ENCODE measurements at places on chromosomes 7 and 10.
A peak's percentile ranks its signal among the peaks of the same experiment; 100 is the strongest.

DNA sequence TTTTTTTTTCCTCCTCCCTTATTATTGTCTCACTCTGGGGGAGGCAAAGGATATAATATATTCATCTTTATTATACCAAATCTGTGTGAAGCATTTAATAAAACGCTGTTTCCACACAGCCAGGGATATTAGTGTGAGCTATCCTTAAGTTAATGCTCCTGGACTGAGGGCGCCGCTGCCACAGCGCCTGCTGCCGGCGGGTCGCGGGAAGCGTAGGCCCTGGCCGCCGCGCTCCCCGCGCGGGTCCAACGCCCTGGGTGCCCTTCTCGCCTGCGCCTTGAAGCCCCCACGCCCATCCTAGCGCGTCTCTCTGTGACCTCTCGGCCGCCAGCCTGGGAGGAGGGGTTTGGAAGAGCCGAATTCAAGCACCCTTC lies 9.5 kb upstream of the LBX1 start:
- peak; percentile 63 for ATAC-seq

DNA sequence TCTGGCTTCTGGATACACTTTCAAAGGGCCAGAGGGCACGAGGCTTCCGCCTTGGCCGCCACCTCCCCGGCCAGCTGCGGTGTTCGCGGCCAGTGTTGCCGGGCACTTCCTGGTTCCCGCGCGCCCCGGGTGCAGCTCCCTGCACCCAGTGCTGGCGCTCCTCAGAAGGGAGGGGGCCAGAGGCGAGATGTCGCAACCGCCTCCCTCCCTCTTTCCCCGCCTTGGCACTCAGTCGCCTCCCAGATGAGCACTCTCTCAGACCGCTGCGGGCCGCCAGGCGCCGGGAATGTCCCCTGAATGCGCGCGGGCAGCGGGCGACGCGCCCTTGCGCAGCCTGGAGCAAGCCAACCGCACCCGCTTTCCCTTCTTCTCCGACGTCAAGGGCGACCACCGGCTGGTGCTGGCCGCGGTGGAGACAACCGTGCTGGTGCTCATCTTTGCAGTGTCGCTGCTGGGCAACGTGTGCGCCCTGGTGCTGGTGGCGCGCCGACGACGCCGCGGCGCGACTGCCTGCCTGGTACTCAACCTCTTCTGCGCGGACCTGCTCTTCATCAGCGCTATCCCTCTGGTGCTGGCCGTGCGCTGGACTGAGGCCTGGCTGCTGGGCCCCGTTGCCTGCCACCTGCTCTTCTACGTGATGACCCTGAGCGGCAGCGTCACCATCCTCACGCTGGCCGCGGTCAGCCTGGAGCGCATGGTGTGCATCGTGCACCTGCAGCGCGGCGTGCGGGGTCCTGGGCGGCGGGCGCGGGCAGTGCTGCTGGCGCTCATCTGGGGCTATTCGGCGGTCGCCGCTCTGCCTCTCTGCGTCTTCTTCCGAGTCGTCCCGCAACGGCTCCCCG lies at the start of gene FFAR4:
Gene FFAR4, plus strand, starts transcription at position 231 of the 842 bp plus-strand sequence. Its CDS starts 56 bp downstream, at position 287.
- ATAC-seq, result no peak

DNA sequence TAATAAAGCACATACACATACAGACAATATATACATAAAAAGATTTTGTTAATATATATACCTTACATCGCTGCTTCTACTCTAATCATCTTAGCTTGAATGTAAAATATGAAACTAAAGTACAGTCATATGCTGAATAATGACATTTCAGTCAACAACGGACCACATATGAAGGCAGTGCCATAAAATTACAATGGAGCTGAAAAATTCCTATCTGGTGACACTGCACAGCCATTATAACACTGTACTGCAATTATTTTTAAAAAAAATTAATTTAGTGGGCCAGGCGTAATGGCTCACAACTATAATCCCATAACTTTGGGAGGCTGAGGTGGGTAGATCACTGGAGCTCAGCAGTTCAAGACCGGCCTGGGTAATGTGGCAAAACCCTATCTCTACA lies 122.3 kb downstream of the JMJD1C start:
- no peak for ATAC-seq

DNA sequence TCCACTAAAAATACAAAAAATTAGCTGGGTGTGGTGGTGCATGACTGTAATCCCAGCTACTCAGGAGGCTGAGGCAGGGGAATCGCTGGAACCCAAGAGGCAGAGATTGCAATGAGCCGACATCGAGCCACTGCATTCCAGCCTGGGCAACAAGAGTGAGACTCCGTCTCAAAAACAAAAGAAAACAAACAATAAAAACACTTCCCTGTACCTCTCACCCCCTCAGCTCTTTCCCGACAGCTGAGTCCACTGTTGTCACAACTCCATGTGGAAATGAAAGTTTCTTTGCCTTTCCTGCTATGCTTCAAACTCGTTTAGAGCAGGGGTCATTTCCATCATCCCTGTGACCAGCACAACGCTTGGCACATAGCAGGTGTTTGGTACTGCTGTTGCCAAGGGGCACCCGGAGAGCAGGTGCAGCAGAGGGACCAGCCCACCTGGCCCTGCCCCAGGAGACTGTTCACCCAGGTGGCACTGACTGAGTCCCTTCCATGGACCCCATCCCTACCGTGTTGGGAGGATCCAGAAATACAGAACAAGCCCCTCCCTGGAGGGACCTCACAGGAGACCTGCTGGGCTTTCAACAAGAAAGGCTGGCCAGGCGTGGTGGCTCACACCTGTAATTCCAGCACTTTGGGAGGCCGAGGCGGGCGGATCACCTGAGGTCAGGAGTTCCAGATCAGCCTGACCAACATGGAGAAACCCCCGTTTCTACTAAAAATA lies 4.9 kb downstream of the TMEM130 start:
- no peak for ATAC-seq

GRCh38 chr7:101234636-101235035 lies 3.0 kb downstream of the CLDN15 start:
- no peak for ATAC-seq

DNA sequence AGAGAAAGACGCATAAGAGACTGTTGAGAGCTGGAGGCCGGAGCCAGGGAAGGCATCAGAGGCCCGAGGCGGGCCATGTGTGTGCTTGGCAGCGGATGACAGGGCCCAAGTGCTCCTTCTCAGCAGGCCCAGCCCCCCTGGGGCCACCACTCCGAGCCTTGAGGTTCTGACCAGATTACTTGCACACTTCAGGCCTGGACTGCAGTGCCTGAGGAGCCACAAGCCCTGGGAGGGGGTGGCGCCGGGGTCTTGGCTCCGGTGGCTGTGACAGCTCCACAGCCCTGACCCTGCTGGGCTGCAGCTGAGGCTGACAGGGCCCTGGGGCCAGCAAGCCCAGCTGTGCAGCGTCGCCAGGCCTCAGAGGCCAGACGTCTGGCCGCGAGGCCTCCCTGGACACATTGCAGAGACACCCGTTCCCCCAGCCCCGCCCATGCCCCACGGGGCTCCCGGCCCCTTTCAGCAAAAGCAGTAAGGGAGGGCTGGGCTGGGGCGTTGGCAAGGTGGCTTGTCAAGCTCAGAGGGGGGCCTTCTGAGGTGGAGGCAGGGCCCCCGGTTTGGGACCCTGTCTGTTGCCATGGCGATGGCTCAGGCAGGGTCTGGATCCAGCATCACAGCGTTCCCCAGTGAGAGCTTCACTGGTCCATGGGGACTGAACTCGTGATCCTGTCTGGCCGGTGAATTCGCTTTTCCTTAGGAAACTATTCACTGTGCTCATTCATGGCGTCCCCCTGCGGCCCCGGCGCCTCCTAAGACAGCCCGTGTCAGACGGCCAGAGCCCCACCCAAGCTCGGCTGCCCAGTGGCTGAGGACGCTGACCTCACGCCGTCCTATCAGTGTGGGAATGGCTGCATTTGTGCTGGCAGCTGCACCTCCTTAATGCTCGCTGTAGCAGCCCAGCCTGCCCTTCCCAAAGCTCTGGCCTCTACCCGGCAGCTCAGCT lies 5.7 kb downstream of the ELN start:
- ATAC-seq, result no peak

- ATAC-seq, result peak; percentile 31
These were observed 41.5 kb upstream of the PRKCQ start for GRCh38 chr10:6621536-6621935.

DNA sequence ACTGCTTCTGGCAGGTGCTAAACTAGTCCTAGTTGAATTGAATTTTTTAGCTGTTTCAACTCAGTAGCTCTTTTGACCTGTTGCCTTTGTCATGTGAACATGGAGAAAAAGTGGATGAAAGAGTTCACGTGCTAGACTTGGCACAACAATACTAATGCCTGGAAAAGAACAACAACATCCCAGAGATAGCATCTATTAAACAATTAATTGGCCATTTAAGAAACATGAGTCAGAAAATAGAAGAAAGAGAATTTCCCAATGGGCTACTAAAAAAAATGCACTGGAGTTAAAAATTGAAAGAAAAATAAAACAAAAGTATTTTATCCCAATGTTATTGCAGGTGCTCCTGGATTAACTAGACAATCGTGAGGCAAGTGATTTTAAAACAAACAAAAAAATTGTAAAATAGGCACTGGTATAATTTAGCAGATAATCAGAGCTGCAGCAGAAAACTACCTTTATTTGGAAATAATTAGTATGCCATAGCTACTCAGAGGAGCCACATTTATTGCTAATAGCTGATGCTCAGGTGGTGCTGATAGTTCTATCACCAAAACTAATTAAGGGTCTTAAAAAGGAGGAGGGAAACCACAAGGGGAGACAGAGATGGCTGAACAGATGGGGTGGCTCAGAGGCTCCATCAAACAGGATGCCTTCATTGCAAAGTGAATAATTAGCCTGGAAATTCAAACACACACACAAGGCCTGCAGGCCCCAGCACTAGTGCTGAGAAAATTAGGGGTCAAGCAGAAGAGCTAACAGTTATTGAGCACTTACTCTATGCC lies 17.6 kb downstream of the CCDC71L start:
- no peak for ATAC-seq

- ATAC-seq, result no peak
These were observed 392.1 kb upstream of the PODXL start for GRCh38 chr7:131948434-131949053.

GRCh38 chr7:40122940-40123254 lies 11.5 kb downstream of the MPLKIP start:
- ATAC-seq, result no peak

- no peak for ATAC-seq
These were observed 28.7 kb downstream of the MALRD1 start for GRCh38 chr10:19077276-19077675.

DNA sequence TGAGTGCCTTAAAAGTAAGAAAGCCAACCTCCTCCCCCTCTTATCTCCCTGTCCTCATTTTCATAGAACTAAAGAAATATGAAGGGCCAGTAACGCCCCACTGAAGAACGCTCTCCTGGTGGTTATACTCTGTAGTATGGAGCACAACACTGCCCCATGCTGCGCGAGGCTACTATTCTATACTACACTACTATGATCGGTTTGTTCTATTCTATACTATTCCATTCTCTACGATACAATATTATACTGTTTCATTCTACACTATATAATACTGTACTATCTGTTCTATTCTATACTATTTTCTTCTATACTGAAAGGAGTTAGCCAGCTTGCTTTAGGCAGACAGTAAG lies 34.8 kb downstream of the DIP2C start:
- no peak for ATAC-seq

DNA sequence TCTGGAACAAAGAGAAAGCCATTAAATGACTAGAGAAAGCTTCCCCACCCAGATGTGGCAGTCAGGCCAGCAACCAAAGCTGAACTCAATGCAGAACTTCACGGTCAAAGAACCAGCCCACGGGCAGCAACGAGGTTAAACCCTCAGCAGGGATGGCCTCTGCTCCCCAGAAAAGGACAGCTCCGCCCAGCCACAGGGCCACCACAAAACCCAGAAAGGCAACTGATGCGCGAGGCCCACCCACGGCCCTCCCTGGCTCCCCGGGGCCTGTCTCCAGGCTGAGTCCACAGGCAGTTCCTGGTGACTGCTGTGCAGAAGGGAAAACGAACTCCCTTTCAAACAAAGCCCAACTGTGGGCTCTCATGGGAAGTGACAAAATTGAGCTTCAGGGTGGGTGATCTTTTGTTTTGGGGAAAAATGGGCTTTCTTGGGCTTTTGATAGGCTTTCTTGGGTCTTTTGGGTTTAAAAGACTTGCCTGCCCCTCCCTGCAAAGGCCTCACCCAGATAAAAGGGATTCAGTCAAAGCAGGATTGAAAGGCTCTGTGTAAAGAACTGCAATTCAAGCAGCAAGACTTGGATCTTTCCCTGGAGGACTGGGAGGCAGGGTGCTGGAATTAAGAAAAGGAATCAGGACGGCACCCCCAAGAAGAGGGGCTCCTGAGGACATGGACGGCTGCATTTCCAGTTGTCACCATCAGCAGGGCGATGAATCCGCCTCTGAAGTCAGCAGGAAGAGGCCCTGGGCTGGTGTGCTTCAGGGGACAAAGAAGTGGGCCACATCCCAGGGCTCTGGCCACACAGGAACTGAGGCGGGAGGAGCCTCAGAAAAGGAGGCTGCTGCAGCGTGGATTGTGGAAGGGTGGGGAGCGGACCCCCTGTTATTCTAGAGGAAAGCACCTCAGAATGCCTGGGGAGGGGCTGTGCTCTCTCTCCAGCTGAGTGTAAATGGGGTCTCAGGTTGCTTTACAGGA lies 209.9 kb downstream of the USP6NL start:
- ATAC-seq, result peak; percentile 41

GRCh38 chr10:99912041-99912440 lies 97.7 kb downstream of the DNMBP start:
- no peak for ATAC-seq

DNA sequence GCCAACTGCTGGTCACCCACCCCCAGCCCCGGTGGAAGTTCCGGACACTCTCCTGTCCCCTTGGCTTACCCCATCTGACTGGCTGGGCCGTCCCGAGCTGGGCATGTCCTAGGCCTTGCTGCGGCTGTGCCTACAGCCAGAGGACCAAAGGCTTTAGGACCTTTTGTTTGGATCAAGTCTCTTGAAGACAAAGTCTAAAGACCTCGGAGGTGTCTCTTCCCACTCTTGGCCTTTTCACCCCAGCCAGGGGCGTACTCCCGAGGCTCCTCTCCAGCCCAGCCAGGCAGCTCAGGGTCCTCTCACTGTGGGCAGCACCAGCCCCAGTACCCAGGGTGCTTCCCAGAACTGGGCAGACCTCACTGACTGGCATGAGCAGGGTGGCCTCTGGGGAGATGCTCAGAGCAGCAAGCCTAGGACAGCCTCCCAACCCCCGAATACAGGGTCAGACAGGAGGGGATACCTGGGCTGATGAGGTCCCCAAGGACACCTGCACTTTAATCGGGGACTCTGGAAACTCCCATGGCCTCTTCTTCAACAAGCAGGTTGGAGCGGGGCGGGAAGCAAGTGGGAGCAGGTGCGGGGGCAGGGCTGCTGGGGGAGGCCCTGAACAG lies 2.7 kb upstream of the PWWP2B start:
- ATAC-seq, result no peak

DNA sequence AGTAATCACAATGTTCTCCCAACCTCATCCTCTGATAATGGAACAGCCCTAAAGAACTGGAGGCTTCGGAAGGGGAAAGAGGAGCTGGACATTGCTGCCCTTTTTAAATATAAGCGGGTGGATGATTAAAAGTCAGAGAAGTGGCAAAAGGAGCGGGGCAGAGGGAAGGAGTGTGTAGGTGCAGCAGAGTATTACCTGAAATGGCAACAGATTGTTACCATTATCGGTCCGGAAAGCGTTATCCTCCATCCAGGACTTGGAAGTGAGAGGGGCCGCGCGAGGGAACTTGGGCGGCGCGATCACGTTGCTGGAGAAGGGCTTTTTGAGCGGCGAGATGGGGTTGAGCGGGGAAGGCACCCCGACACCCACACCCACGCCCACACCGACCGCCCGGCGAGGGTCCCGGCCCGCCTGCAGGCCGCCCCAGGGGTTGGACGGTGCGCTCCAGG lies 51.7 kb downstream of the CPEB3 start:
- ATAC-seq, result no peak

Data from activated T-helper 17 cell treated with anti-CD3 and anti-CD28 coated beads, Interleukin-2, amount 50 U/mL, for 72 hours (primary cell).